ENCODE measurements at places on chromosomes 12 and 14.

GRCh38 chr14:63544591-63545299 lies 1.6 kb upstream of the PPP2R5E start:
- DNase-seq: no peak

DNA sequence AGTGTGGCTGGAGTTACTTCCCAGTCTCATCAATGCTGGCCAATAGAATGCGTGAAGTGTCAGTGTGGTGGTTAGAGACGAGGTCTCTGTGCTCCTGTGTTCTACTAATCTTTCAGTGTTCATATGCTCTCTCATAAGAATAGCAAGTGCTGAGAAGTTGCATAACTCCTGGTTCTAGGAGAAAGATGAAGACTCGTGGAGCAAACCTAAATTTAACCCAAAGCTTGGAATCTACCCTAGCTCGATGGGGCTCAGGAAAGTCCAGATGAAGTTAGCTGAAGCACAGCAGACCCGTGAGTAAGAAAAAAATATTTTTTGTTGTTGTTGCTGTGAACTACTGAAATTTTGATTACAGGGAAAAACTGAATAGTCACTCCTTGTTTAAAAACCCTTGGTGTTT lies 412.6 kb downstream of the APAF1 start:
- DNase-seq: no peak

- DNase-seq: peak; percentile 71
Observed at GRCh38 chr12:48183091-48183875, at the start of gene CCDC184. Gene CCDC184, plus strand, starts transcription at chr12:48183644. Its CDS starts 479 bp downstream, at chr12:48184123.

GRCh38 chr12:18965203-18965602 lies 164.3 kb upstream of the PLEKHA5 start:
- DNase-seq: no peak

DNA sequence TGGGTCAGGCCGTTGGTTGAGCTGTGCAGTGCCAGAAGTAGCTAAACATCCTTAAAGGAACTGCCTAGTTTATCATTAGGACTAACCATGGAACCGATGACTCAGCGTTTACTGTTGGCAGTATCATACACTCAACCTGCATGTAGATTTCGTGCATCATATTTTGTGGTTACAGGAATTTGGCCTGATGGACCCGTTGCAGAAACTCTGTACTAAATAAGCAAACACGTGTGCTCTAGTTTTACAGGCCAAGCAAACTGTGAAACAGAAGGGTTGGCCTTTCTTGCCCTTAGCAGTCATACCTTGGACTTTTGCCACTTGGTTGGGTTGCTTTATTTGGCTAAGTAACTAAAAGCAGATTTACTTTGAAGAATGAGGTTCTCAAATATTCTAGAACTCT lies 35.6 kb downstream of the DGLUCY start:
- DNase-seq: peak; percentile 98

DNA sequence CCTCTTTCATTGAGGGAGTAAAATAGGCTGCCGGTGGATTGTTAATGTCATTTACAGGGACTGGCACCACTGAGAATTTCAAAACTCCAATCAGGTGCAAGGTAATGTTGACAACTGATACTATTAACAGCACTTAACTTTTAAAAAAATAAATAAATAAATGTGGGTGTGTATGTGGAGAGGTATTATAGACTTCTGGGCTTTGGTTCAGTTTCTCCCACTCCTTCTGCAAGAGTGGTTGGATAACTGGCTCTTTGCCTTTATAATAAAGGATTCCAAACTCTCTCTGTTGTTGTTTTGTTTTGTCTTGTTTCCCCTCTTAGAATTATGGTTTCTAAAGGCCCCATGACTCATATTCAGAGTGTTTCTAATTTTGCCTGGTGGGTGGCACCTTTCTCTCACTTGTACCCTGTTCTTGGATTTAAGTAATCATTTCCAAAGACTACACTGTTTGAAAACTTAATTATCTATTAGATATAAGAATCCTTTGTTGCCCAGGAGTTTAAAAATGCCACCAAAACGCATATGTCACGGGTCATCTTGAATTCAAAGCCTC lies 151.6 kb upstream of the ARID2 start:
- no peak for DNase-seq

GRCh38 chr14:105272623-105273022 lies 24.3 kb downstream of the BTBD6 start:
- no peak for DNase-seq

DNA sequence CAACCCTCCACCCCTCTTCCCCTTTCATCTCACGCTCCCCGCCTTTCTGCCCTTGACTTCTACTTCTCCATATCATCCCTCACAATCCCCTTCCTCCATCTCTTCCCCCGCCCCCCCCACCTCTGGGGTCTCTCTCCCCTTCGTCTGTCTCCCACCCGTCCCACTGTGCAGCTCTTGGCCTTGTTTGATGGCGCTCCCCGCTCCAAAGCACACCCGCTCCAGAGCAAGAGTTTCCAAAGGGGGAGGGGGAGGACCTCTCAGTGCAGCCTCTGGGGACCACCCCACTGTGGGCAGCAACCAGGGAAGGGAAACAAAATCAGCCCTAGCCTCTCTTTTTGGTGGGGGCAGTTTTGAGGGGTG lies 774 bp downstream of the CHGA start:
- DNase-seq: no peak

Data from mammary epithelial cell (primary cell).